Mesenchymal stem cell (in vitro differentiated cells and primary cell): ENCODE measurements at places on chromosomes 2 and 18.

DNA sequence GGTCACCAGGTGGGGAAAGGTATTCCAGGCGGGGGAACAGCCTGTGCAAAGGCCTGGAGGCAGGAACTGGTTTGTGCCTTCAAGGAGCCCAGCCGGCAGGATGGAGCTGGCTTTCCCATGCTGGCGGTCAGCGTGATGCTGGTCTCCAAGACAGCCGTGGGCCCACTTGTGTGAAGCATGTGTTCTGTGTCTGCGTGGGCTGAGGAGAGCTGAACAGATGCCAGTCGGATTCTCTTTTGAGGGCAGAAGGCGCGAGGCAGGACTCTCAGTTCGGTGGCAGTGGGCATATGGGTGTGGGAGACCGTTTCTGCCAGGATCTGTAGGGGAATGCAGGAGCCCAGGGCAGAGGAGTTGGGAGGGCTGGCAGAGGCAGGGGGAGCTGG lies 191.6 kb downstream of the TWIST2 start:
- no peak for DNase-seq

- DNase-seq: peak; percentile 52
Measured at GRCh38 chr2:128584296-128584890, 265.7 kb upstream of the HS6ST1 start.

DNA sequence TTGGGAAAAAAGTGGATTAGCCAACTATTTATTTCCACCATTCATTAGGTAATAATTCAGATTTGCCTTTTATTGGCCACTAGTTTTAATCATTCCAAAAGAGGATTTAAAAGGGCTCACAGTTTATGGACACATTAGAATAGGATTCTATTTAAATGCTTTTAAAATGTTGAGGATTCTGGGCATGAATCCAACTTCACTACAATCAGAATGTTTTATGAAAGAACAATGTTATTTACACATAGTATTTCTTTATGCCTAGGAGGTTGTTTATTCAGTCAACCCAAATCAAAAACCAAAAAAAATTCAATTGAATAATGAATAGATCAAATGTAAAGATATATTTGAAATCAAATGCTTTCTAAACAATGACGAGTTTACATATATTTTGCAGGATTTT lies 232.2 kb downstream of the GULP1 start:
- DNase-seq: no peak

GRCh38 chr2:16252891-16253290 lies 312.5 kb downstream of the MYCN start:
- no peak for DNase-seq

DNA sequence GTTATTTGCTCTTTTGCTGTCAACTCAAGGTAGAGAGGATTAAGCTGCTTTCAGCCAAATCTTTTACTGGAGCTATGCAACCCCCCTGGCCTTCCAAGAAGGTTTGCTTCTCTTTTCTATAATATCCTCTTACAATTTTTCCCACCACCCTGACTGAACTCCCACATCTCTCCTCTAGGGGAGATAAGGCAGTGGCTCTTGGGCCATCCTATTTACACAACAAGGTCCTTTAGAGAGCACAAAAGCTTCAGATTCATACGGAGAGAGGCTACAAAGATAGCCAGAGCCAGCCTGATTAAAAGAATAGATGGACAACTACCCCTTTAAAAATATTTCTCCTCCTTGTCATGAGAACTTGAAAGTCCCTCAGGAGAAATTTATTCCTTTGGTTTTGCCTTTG lies 95.7 kb downstream of the TPGS2 start:
- DNase-seq: no peak
